ENCODE measurements at places on chromosomes 5 and 9. TPM values are rescaled to one million over a fixed set of nuclear protein-coding genes. Genes with fewer than 3 reads are reported as not detected.

- no peak for DNase-seq
These were observed 4.1 kb upstream of the CAVIN4 start for GRCh38 chr9:100573655-100574260.

PCDHGA7 gene
- not detected for total RNA-seq

GRCh38 chr9:96515621-96516470 lies 65.9 kb downstream of the HABP4 start:
- no peak for DNase-seq

SLC30A5 gene
- 33.0 TPM for total RNA-seq

MYOT gene
- not detected for total RNA-seq

GRCh38 chr9:110440796-110441195 lies 103.1 kb upstream of the TXNDC8 start:
- no peak for DNase-seq

GRCh38 chr5:36273809-36274526 lies 27.7 kb downstream of the RANBP3L start:
- DNase-seq: no peak

GRCh38 chr9:20625003-20625349 lies 2.7 kb upstream of the MLLT3 start:
- no peak for DNase-seq

PIP5KL1 gene
- 2.5 TPM for total RNA-seq

- DNase-seq: peak; percentile 61
These were observed 963 bp upstream of the CAST start for GRCh38 chr5:96660971-96661854.

WHRN gene
- total RNA-seq: 12.6 TPM

DNA sequence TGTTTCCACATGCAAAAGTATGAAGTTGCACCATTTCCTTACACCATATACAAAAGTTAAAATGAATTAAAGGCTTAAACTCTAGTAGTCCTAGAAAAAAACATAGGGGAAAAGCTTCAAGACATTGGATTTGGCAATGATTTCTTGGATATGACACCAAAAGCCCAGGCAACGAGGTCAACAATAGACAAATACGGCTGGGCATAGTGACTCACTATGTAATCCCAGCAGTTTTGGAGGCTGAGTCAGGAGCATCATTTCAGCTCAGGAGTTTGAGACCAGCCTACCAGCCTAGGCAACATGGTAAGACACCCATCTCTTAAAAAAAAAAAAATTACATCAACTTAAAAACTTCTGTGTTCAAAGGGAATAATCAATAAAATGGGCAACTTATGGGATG lies 30.9 kb upstream of the SREK1 start:
- no peak for DNase-seq

GDNF gene
- total RNA-seq: not detected

DNA sequence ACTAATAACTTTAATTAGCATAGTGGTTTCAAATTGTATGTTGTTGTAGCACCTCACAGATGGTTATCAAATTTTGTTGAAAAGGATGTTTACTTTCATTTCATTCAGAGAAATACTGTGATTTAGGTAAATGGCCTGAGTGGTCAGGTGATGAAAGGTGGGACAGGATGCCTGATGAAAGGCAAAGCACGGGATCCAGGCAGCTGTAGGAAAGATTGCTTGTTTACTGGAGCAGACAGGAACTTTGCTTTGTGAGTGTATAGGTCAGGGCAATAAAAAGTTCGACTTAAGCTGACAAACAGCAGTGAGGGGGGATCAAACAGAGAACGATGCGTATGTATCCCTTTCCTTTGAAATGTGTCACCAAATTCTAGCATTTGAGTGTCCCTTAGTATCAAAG lies 19.0 kb downstream of the KIAA1958 start:
- DNase-seq: no peak

GPSM1 gene
- total RNA-seq: 8.8 TPM

C9orf50 gene
- not detected for total RNA-seq

HSPB3 gene
- not detected for total RNA-seq

ARL14EPL gene
- not detected for total RNA-seq

GRCh38 chr5:14256026-14256690 lies 113.0 kb downstream of the TRIO start:
- DNase-seq: no peak
